ENCODE measurements at places on chromosomes 2 and 18.

DNA sequence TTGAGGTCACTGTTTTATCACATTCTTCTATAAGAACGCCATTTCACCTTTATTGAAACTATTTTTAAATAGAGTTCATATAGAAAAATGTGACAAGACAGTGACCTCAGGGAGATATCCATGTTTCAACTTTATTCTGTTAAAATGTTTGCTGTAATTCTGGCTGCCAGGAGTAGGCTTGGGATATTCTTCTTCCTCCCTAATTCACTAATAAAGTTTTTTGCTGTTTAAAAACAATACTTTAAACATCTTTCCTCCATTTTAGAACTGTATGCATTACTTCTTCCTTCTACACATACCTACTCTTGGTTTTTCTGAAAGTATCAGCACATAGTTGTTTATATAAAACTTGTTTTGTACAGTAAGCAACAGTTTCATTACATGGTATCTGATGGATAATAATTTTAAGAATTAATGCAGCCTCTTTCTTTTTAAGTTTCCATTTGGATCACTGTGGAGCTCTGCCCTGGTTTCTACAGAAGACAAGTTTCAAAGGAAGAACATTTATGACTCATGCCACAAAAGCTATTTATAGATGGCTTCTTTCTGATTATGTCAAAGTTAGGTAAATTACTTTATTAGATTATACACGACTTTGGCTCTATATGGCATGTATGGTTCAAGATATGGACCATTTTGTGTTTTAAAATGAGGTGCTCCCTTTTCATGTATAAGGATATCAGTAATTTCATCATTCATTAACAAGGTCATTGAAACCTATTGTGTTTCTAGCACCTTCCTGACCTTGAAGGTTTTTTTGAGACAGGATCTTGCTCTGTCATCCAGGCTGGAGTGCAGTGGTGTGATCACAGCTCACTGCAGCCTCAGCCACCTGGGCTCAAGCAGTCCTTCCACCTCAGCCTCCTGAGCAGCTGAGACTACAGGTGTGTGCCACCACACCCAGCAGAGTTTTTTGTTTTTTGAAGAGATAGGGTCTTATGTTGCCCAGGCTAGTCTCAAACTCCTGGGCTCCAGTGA lies 7.2 kb downstream of the CPSF3 start:
- DNase-seq = no peak

GRCh38 chr2:17643031-17643615 lies 102.6 kb downstream of the VSNL1 start:
- no peak for DNase-seq

- no peak for DNase-seq
Observed at GRCh38 chr2:222306393-222307142, 7.8 kb upstream of the PAX3 start.

- no peak for DNase-seq
Observed at GRCh38 chr2:40240070-40240469, 211.8 kb downstream of the SLC8A1 start.

DNA sequence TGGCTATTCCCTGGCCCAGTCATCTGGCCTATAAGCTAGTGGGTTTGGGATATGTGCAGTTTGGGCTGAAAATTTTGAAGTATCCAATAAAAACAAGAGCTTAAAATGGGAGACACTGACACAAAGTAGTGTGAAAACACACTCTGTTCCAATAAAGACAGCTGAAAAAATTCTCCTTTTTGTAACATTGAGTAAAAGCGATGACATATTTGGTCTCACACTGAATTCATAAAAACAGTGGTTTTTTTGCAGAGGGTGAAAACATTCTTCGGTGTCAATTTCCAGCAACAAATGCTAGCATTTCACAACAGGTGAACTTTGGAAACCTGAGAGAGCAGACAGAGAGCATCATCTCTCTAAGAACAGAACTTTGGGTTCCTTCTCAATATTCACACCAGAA lies 142.2 kb downstream of the OSR1 start:
- no peak for DNase-seq

DNA sequence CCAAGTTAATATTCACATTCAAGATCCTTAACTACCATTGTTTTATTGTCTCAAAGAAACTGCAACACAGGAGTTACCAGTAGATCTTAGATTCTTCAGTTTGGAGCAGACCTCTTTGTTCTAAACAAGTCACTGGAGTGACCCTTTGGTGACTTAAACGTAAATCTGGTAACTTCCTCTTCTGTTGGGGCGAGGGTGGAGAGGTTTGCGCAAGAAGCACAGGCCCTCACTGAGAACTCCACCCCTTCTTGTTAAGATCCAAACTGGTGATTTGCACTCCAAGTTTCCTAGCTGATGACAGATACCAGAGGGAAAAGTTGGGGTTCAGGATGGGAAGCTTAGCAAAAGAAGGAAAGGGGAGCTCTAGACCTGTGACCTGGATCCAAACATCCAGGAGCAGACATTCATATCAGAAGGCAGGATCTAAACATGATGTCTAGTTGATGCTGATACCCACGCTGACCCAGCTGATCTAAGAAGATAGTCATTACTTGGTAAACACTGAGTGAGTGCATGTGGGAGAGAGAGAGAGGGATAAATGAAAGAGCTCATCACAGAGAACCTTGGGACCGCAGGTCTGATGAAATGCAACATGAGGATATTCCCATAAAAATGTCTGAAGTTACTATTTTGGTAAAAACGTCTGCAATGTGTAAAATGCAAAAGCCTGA lies 256.0 kb downstream of the CDH20 start:
- no peak for DNase-seq

- DNase-seq = no peak
Observed at GRCh38 chr18:58015065-58015780, 28.8 kb upstream of the NEDD4L start.

DNA sequence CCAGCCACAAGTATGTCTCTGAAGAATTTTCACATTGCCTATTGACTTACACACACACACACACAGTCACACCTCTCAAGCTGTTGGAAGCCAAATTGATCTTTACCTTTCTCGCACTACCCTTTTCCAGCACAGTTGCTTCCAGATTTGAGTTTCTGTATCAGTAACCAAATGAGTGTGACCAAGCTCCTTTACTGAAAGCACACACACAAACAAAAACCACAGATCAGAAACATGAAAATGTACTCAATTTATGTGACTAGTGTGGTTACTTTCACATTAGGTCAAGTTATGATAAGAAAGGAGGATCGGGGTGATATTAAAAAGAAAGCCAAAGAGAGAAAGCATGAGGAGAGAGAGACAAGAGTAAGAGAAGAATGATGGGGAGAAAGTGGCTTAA lies 993.9 kb upstream of the POU3F3 start:
- no peak for DNase-seq

DNA sequence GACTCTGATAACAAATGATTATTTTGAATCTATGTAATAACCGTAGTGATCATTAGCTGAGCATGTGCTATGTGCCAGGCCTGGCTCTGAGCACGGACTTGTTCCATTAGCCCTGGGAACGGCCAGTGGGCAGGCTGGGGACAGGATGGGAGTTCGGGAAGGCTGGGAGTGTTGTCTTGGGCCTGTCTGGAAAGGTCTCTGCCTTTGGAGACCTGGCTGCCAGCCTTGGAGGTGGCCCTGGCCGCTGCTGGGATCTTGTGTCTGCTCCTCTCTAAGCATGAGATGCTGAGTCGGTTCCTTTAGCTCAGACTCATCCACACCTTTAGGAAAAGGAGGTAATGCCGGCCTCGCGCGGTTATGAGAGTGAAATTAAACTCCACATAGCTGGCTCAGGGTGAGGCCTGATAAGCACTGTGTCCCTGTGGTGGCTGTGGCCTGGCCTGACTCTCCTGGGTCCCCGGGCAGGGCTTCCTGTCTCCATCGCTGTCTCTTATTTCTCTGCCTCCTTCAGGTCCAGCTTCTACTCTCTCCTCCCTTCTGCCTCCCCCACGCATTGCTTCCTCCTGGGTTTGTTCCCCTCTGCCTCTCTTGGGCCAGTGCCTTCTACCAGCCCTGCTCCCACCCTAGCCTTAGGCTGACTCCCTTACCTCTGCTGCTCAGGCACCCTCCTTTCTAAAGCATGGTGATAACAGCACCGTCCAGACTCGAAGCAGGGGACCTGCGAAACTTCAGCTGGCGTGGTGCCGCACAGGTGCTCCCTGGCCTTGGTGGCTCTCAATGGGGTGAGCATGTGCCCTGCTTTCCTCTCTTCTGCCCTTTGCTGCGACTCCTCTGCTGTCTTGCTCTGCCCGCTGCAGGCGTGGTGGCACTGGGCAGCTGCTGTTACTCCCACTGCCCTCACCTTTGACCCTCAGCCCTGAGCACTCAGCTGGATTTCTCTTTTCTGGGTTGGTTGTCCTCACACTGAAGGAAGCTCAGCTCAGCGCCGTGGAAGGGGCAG lies 41.8 kb downstream of the NCK2 start:
- DNase-seq = no peak

- DNase-seq = no peak
Observed at GRCh38 chr2:27171351-27171848, 22.6 kb downstream of the TCF23 start.

DNA sequence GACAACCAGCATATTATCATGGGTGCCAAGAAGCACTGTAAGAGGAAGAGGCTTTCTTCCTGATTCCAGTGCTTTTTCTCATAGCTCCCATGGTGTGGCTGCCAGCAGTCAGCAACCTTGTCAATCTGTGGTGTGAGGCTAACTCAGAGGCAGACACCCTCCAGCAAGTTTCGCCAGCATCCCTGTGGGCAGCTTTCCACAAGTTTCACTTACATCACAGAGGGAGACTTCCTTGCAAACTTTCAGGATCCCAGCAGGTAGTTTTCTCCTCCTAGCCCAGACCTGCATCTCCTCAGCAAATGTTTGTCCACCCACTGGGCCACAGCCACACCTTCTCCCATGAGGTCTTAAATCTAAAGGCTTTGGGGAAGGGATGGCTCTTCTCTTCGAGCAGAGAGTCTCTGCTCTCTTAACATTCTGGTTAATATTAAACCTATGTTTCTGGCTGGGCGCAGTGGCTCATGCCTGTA lies 9.1 kb downstream of the DNAH7 start:
- no peak for DNase-seq

DNA sequence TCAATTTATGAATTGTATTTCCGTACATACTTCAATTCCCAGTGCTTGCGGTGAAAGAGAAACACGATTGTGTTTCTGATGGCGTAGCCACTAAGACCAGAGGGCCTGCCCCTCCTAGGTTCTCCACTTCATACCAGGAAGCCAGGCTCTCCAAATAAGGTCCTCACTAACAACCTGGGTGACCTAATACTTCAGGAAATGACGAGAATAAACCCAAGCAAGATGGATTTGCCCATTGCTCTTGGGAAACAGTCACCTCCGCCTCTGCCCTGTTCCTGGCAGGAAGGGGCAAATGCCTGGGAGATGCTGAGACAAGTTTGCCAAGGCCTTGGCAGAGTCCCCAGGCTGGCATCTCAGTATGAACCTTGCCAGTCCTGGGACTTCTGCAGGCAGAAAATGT lies 41.8 kb downstream of the TTC32 start:
- peak; percentile 41 for DNase-seq

GRCh38 chr2:109516445-109517117 lies 97.2 kb downstream of the SEPTIN10 start:
- DNase-seq = no peak

GRCh38 chr18:42860011-42860410 lies 255.5 kb downstream of the RIT2 start:
- DNase-seq = no peak
